ENCODE measurements at places on chromosomes 2 and 18. TPM values are rescaled to one million over a fixed set of nuclear protein-coding genes. Genes with fewer than 3 reads are reported as not detected.

Gene ANKRD12
- total RNA-seq: 2.6 TPM

Gene ZNF512
- 19.4 TPM for total RNA-seq

Gene IL37
- not detected for total RNA-seq

Gene RNF125
- 0.18 TPM for total RNA-seq

Gene NGEF
- 12.8 TPM for total RNA-seq

Gene UGT1A8
- not detected for total RNA-seq

Gene MREG
- total RNA-seq: 5.0 TPM

Gene NRBP1
- 132 TPM for total RNA-seq

Gene COL4A3
- 0.28 TPM for total RNA-seq

Gene NCK2
- total RNA-seq: 27.2 TPM

Gene SPATS2L
- 148 TPM for total RNA-seq

Gene GMCL1
- total RNA-seq: 6.1 TPM

Gene TTR
- total RNA-seq: not detected

Gene CPO
- not detected for total RNA-seq

Gene FOXI3
- not detected for total RNA-seq

Gene MOGAT1
- total RNA-seq: not detected

Gene EN1
- 1.2 TPM for total RNA-seq

Gene DUSP2
- total RNA-seq: 0.53 TPM

Gene EVA1A
- total RNA-seq: 7.8 TPM

Gene ACYP2
- total RNA-seq: 8.0 TPM

Gene STPG4
- not detected for total RNA-seq

Gene C2orf80
- not detected for total RNA-seq

Gene TMEFF2
- 0.33 TPM for total RNA-seq

Gene ARPC2
- total RNA-seq: 299 TPM

Gene AQP12B
- total RNA-seq: not detected

Gene ST6GAL2
- total RNA-seq: 21.9 TPM

Gene PJVK
- total RNA-seq: 0.99 TPM

Gene GBX2
- total RNA-seq: 2.2 TPM

Gene CXCR4
- total RNA-seq: 0.85 TPM

Gene COL3A1
- 0.28 TPM for total RNA-seq

Gene GPR39
- total RNA-seq: 9.6 TPM

Gene KCNS3
- 1.1 TPM for total RNA-seq

Gene FBLN7
- total RNA-seq: 0.28 TPM

Data from A549 treated with ZK216348 at 1 μM for 4 hours (cell line).